ENCODE measurements at places on chromosomes 2 and 18.

DNA sequence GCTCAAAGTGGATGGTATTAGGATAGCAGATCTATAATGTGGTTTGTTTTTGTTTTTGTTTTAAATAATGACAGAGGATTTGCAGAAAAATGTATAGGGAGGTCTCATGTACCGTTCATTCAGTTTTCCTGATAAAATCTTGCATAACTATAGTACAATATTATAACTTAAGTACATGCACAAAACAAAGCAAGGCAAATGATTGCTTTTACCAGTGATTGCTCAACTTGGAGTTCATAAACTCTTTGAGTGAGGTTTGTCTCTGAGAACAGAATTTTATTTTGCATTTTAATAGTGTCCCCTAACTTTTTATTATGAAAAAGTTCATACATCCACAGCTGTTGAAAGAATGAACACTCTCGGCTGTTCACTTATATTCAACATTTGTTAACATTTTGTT is 96.6 kb downstream of the MAP4K4 start:
- DNase-seq: no peak

DNA sequence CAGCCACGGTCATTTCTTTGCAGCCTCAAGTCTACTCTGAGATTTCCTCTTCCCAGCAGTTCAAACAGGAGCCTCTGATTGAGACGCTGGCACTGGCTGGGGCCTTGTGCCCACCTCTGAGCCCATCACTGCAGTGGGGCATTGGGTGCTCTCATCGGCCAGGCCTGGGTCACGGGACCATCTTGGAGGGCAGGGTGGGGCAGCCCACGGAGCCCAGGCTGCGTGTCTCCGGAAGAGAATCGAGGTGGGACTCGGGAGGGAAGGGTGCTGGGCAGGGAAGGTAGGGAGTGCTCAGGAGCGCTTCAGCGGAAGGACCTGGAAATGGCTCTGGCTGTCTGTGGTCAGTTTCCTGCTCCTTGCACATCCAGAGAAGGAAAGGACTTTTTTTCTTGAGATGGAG is 82.4 kb downstream of the RTP5 start:
- DNase-seq: no peak

DNA sequence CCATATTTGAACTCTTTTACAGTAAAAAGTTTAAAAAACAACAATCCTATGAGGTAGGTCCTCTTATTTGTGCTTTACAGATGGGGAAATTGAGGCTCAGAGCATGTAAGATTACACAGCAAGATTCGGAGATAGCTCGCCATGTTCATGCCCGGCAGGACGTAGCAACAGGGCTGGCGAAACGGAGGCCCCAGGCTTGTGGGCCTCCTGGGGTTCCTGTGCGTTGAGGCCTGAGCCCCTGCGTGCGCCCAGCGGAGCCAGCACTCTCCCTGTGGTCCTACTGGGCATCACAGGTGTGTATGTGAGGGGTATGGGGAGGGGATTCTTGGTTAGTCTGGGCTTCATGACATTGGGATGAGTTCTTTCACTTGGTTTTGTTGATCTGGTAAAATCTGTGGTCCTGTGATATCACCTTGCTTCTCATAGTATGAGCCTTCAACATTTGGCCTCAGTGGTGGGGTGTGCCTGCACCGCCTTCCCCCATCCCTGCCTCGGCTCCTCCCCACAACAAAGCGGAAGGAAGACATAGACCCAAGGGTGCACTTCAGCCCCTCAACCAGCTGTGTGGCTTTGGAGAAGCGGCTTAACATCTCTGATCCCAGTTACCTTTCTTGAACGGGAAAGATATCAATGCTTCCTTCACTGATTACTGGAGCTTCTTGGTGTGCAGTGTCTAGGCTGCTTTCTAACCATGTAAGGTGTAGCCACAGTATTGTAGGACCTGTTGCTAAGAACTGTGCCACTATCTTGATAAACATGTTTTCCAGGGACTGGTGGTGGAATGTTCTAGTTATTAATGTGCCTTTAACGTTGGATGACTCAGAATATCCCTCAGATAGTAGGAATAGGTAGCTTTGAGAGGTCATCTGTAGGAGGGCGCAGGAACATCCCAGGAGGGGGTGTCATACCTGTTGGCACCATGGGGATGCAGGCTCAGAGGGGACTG is 37.2 kb downstream of the HPCAL1 start:
- DNase-seq: no peak

DNA sequence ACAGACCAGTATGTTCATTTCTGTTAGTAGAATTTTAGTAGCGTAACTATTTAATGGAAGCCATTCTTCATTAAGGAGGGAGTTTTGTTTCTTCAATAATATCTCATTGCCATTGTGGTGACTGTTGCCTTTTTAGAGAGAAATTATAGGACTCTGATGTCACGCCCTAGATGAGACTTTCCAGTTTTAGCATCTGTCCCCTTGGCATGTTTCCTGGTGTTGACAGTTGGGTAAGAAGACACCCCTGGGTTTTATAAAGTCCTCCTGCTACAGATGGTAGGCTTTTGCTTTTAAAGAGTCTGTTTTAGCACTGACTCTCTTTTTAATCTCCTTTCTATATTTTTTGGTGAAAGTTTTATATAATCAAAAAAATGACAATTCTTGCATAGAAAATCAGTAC is 41.9 kb downstream of the KCNJ3 start:
- no peak for DNase-seq

DNA sequence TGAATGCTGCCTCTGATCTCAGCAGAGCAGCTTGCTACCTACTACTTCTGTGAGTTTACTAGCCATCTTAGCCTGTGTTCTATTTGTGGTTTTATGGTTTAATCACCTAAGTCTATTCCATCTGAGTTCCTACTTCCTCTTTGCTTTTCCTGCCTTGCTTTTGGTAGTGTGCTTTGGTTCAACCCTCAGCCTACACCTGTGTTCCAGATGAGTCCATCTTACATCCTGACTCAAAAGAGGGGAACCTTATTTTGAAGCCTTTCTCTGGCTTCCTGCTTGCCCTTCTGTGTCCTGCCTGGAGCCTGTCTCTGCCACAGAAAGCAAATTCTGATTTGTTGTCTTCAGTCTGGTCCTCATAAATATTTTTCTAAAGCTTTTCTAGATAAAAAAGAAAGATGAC is 530.3 kb upstream of the MEX3C start:
- no peak for DNase-seq

DNA sequence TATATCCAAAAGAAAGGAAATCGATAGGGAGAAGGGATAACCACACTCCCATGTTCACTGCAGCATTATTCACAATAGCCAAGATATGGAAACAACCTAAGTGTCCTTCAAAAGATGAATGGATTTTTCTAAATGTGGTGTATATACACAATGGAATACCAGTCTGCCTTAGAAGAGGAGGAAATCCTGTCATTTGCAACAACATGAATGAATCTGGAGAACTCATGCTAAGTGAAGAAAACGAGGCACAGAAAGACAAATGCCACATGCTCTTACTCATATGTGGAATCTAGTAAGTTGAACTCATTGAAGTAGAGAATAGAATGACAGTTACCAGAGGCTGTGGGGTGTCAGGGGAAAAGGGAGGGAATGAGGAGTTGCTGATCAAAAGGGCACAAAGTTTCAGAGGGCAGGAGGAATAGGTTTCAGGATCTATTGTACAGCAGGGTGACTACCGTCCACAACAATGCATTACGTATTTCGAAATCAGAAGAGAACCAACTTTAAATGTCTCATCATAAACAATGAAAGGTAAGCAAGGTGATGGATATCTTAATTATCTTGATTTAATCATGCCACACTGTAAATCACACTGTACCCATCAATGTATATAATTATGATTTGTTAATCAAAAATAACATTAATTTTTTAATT is 46.1 kb downstream of the SIGLEC15 start:
- DNase-seq: no peak

DNA sequence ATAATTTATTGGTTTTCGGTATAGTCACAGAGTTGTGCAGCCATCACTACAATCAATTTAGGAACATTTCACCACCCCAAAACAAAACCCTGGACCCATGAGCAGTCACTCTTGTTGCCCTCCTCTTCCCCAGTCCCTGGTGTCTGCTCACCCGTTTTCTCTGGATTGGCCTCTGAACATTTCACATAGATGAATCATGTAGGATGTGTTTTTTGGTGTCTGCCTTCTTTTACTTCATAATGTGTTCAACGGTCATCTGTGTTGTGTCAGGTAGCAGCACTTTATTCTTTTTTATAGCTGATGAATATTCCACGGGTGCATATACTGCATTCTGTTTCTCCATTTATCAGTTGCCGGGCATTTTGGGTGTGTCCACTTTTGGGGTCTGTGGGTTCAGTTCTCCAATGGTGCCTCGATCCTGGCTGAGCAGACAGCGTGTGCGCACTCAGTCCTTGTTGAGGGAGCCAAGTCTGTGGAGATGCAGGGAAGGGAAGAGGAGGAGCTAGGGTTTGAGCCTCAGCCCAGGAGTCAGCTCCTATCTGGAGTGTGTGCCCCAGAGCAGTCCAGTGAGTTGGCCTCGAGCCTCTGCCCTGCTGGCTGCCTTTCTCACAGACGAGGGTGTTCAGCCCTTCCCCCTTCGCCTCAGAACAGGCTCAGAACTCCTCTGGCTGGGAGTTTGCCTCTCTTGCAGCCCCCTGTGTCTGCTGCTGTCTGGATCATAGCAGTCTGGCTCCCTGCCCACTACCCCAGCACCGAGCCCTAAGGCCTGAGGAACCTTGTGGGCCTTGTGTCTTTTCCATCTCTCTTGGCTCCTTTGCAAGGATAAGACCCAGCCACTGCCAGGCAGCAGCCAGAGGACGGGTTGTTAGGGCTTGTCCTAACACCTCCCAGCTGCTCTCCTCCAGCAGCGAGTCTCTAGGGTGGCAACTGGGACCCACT is 18.0 kb downstream of the C2orf74 start:
- DNase-seq: no peak

GRCh38 chr2:162385536-162385935 is 41.6 kb downstream of the GCA start:
- DNase-seq: no peak

DNA sequence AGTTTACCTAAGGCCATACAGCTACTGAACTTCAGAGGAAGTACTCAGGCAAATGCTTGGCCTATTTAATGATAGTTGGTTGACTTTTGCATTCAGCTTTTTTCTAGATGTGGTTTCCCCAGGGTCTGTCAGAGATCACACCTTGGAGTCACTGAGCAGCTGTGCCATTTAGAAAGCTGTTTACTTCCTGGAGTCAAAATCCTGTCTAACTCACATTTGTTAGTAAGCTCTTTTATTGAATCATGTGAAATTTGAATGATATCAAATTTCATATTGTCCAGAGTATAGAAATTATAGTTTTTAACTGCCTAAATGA is 7.6 kb upstream of the TRIB2 start:
- DNase-seq: no peak

DNA sequence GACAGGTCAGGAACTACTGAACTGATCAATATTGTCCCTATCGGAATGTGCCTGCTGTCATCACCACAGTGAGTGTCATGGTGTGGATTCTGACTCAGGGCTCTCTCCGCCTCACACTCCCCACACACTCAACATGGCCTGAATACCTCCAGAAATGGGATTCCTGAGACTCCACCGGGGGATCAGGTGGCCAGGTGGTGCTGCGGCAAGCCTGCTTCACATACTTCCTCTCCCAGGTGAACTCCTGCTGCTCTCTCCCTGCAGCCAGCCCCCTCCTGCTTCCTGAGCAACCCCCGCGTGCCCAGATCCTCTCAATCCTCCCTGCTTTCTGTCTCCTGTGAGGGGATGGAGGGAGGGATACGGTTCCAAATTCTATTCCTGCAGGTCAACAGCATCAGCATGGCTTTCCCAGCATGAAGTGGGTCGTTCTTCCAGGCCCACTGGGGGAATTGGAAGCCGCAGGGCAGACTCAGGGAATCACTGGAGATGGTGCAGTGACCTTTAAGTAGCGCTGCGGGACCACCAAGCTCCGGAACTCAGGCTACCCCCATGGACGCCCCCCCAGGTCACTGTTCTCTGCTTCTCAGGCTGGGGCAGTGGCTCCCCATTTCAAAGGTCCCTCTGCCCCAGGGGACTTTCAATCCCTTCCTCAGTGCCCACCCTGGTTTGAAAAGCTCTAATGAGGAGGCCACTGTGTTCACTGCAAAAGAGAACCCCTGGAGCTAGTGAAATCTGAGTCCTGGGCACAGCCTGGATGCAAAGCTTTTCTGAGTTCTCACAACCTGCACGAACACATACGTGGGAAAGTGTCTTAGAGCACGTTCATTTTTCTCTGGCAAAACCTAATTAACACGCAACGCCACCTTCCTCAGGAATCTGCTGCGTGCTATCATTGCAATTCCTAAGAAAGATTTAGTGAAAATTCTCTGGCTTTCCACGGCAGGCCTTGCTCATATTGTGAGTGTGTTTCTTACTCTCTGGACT is 168.4 kb downstream of the ZFP36L2 start:
- no peak for DNase-seq

- peak; percentile 52 for DNase-seq
These were observed 37.6 kb upstream of the MCM6 start for GRCh38 chr2:135913727-135914365.

- no peak for DNase-seq
These were observed 136.4 kb upstream of the SLC1A4 start for GRCh38 chr2:64852771-64853241.

GRCh38 chr2:108363024-108363907 is 14.5 kb upstream of the SULT1C4 start:
- no peak for DNase-seq

DNA sequence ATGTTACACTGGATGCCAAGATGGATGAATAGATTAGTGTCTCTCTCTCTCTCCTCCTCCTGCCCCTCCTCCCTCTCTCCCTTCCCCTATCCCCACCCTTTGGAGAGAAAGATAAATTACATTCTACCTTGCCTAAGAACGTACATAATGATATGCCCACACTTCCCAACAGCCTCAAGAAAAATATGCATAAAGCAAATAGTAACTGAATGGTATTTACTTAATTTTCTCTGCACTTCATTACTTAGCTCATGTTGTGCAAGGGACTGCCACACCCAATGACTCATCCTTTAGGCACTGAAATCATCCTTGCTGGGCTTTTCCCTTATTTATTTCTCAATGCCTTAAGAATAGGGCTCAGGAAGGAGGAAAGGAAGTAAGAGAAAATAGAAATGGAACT is 137.3 kb upstream of the PID1 start:
- DNase-seq: no peak

DNA sequence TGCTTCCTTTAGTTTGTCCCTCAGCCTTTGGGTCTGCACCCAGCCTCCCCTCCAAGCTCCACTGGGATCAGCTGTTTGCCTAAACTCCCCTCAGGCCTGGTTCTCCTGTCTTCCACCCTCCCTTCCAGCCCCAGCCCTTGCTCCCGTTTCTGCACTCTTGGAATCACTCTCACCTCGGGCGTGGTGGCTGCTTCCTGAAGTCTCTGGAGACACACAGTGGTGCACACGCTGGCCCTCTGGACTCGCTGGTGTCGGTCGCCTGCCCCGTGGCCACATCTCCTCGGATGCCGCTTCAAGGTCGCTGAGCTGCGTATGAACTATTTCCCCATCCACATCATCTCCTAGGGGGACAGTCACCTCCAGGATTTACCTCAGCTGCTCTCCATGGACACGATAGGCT is 46.3 kb downstream of the PSMG2 start:
- no peak for DNase-seq

DNA sequence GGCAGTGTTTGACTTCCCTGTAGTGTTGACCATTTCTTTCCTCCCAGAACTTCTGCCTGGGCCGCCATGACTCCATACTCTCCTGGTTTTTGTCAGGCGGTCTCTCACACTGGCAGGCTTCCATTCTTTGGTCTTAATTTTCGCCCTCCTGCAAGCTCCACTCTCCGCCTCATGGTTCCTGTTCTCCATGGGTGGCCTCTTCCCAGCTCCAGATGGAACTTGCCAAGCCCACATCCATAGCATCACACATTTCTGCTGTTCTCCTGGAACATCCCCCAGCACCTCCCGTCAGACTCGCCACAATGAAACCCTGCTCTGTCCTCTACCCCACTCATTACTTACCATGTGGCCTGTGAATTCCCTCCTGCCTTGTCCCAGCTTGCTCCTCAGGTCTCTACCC is 896 bp upstream of the AFF3 start:
- DNase-seq: no peak

Data from activated CD4-positive, alpha-beta T cell treated with anti-CD3 and anti-CD28 coated beads for 24 hours (primary cell).